ENCODE measurements at places on chromosomes 2 and 18.

DNA sequence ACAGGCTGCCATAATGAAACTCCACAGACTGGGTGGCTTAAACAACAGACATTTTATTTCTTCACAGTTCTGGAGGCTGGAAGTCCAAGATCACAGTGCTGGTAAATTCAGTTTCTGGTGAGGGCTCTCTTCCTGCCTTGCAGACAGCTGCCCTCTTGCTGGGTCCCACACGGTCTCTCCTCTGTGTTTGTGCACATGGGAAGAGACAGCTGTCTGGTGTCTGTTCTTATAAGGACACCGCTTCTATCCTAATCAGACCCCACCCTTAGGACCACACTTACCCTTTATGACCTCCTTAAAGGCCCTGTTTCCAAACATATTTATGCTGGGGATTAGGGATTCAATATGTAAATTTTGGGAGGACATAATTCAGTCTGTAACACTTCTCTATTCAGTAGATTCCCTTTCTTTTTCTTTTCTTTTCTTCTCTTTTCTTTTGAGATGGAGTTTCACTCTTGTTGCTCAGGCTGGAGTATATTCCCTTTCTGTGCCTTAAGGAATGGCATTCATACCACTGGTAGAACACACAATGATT is 18.9 kb downstream of the CTIF start:
- no peak for DNase-seq

DNA sequence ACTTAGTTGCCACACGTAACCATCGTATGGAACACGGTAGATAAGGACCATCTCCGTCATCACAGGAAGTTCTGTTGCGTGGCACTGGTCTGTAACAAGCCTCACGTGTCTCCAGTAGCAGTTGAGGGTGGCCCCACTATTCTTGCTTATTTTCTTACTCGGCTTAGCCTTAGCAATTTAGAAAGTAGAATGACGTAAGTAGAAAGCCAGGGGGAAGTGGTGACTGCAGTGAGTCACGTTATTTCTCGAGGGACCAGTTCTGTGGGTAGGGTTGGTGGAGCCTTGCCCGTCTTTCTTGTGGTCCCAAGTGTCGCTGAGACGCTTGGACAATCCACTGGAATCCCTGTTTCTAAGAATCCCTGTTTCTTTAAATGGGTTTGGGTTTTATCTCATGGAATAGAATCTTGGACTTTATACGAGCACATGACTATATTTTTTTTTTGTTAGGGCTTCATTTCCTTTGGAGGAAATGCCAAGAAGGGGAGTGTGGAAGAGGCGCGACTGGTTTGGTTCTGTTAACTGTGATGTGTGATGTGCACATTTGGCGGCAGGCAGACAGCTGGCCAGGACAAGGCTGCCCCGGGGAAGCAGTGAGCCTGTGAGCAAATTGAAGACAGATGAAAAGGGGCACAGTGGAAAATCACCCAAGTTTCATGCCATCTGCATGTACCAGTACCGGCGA is 96.2 kb downstream of the CABLES1 start:
- DNase-seq, result no peak

DNA sequence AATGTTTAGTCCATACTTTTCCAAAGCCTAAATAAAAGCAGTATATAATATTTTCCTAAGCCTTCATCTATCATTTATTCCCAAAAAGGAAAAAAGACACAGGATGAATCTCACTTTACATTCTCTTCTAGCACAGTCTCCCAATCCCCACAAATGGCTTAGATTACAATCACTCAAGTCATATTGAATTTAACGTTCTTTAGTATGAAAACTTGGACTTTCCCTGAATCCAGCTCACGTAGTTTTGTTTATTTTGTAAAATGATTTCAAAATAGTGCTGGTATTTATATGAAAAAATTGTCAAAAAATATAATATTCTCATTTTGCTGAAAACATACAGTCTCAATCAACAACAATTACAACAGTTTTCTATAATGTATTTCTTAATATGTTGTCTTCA is 137.7 kb upstream of the CCDC150 start:
- DNase-seq, result no peak

GRCh38 chr2:16664809-16665747 is 556 bp downstream of the CYRIA start:
- no peak for DNase-seq

- no peak for DNase-seq
These were observed 183.0 kb upstream of the CYP26B1 start for GRCh38 chr2:72330652-72331051.

DNA sequence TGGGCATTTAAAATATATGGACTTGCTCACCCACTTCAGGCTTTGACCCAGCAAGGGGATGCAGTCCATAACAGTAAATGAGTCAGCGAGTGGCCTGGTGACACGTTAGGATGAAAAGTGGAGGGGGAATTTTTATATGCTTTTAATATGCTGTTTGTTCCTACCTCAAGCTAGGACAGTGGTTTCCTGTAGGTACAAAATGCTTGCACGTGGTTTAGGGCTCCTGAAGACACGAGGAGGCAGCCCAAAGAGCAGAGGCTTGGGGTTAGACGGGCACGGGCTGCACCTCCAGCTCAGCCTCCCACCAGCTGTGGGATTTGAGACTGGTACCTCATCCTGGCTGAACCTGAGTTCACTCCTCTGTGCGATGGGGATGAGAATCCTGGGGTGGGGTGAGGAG is 306.2 kb upstream of the CXCR4 start:
- DNase-seq, result no peak

DNA sequence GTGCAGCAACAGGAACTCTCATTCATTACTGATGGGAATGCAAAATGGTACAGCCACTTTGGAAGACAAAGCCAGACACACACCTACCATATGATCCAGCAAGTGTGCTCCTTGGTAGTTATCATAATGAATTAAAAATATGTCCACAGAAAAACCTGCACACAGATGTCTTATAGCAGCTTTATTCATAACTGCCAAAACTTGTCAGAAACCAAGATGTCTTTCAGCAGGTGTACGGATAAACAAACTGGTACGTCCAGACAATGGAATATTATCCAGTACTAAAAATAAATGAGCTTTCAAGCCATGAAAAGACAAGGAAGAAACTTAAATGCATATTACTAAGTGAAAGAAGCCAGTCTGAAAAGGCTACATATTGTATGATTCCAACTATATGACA is 50.4 kb downstream of the CHMP3 start:
- DNase-seq, result no peak

DNA sequence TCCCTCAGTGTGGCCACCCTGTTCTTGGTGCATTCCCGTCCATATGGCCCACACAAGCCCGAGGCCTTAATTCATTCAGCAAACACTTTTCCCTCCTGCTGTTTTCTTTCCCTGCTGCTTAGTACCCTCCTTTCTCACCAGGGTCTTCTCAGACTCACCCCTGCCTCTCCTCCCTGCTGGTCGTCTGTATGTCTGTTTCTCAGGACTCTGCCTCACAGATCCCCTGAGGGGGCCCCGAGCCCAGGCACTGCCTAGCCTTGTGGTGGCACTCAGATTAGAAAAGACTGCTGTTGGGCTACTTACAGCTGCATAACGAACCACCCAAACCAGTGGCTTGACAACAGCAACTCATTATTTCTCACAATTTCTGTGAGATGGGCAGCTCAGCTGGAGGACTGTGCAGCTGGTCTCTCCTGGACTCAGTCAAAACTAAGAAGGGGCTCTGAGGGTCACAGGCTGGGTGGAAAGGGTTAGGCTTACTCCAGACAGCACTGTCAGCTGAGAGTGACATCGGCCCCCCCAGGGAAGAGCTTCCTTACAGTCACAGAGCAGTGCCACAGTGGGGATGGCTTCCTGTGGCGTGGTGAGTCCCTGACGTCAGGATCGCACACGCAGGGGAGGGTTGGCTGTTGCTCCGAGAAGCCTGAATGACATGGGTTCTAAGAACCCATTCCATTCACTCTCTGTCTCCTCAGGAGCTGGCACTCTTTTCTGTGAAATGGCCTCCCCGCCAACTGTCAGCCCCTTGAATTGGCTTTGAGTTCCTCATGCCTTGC is 139.0 kb downstream of the UXS1 start:
- no peak for DNase-seq

- no peak for DNase-seq
These were observed 73.0 kb downstream of the NCKAP5 start for GRCh38 chr2:133495226-133495625.

GRCh38 chr18:69626643-69627242 is 226.1 kb downstream of the DOK6 start:
- DNase-seq, result no peak

GRCh38 chr2:225559072-225559415 is 159.5 kb downstream of the NYAP2 start:
- no peak for DNase-seq

GRCh38 chr2:145380436-145381017 is 860.6 kb upstream of the ZEB2 start:
- no peak for DNase-seq

- no peak for DNase-seq
These were observed 61.4 kb upstream of the RNF152 start for GRCh38 chr18:61954096-61954746.

DNA sequence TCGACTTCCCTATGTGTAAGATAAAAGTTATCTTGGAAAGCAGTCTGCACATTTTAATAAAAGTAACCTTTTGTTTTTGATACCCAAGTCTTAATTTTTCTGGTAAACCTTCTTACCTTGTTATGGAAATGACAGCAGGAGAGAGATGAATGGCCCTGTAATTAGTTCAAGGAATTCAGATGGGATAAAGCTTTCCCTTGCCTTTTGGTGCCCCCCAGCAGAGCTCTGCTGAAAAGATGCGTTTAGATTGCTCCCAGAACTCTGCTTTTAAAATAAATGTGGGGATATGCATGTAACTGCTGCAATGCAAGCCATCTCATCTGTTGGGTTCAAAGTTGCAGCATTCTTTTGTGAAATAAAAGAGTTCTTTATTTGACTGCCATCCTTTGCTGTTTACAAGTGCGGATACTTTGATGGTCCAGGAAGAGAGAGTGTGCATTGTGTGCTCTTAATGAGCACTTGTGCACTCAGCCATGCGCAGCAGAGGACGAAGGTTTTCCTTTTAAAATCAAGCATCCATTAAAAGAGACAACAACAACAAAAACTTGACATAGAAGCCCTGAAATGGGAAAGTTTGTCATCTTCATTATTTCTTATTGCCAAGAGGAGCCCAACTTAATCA is 176.7 kb upstream of the ST6GAL2 start:
- no peak for DNase-seq

DNA sequence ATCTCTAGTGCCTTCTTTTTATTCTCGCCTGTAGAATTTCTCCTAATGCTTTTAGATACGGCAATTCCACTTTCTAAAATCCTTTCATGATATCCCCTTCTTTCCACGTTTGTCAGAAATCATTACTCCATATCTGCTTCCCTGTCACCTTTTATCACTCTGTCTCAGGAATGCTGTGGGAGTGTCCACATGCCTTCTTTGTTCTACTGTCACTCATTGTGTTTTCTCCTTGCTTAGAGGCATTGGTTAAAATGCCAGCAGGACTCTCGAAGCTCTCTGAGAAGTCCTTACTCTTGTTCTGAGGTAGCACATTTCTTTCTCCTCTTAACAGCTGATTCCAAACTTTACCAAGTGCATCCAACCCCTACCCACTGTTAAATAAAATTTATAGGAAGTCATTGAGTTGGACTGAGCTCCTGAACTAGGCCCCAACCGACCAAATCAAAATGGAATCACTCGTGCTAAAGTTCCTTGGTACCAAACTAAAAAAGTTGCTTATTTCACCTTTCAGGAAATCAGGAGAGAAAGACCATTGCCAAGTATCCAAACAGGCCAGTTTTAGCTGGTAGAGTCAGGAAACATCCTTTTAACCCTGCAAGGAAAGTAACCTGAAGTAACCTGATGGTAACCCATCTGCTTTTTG is 10.6 kb upstream of the GALNT5 start:
- DNase-seq, result no peak

- DNase-seq, result no peak
These were observed 4.2 kb downstream of the ERFE start for GRCh38 chr2:238162846-238163441.

GRCh38 chr2:133602538-133602937 is 34.3 kb upstream of the NCKAP5 start:
- no peak for DNase-seq

GRCh38 chr18:73696698-73697097 is 450.9 kb downstream of the FBXO15 start:
- DNase-seq, result no peak

- DNase-seq, result no peak
These were observed 657 bp upstream of the BIN1 start for GRCh38 chr2:127107622-127107999.

DNA sequence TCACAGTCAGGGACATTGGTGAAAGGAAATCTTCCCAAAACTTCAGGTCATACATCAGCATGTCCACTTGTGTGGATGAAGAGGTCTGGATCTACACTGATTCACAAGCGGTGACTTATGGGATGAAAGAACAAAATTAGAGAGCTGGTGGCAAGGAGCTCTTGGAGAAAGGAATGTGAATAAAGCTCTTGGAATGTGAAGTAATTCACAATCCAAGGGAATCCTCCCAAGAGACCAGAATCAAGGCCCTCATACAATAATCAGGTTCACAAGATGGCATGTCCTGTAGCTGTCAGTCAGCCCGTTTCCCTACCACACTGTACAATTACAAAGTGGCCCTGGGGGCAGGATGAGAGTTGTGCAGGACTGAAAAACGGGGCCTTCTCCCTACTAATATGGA is 96.2 kb downstream of the MRPS9 start:
- DNase-seq, result no peak
